ENCODE measurements at places on chromosomes 11 and 22.
A peak's percentile ranks its signal among the peaks of the same experiment; 100 is the strongest.

- no peak for ATAC-seq
Observed at GRCh38 chr11:21707116-21707739, 485.7 kb upstream of the ANO5 start.

GRCh38 chr22:24521791-24522245 lies 26.7 kb downstream of the UPB1 start:
- peak; percentile 73 for ATAC-seq

GRCh38 chr22:38040953-38041759 lies 16.0 kb upstream of the PICK1 start:
- ATAC-seq: no peak

GRCh38 chr11:116774661-116775060 lies 1.9 kb upstream of the BUD13 start:
- ATAC-seq: no peak

DNA sequence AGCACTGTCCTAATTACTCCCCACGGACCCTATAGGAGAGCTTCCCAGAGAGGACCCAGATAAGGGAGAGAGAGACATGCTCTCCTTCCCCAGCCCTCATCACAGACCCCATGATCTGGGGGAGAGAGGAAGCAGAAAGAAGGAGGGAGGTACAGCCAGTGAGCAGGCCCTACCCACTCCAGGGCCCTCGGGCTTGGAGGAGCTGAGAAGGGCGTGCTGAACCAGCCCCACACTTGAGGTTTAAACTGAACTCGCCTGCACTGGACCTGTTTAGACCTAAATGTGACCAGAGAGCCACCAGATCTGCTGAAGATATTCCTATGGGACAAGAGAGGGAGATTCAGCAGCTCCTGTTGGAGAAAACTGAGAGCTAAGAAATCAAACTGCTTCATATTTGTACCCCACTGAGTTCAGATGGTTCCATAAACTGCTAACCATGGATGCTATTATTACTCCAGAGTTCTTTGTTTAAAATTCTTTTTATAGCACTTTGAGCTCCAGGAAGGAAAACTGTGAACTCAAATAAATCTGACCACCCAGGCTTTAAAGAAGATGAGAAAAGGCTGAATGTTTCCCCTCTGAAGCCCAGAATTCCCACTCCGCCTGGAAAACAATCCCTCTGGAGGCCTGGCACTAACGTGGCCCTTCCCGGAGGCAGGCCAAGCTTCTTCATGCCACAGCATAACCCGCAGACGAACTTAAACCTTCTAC lies 67.2 kb downstream of the EFCAB6 start:
- ATAC-seq: no peak

DNA sequence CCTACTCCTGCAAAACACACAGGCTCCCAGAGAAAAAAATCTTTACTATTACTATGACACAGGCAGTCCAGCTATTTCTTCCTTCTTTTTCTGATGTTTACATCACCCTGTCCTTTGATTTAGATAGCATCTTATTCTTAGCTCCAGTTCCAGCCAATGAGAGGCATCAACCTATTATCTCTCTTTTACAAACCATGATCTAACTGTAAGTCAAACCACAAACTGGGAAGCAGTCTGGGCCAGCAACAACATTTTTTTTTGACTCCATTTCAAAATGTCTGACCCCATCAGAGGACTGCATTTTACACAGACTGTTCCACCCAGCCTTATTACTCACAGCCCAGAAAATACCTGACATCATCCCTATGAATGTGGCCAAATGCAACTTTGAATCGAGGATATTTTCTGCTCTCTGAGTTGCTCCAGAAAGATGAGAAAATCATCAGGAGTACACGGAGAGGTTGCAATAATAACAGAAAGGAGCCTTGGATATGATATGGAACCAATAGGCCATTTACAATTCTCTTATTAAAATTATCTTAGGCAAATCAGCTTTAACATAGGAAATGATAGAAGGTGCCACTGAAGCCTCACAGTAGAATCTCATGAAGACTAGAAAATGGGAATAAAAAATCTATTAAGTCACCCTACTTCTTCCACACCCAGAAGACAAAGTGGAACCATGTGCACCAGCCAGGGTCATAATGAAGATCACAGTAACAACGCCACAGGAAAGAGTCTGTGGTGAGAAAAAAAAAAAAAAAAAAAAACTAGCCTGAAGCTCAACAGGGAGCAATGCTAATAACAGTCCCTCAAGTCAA lies 21.2 kb downstream of the TBRG1 start:
- ATAC-seq: no peak

DNA sequence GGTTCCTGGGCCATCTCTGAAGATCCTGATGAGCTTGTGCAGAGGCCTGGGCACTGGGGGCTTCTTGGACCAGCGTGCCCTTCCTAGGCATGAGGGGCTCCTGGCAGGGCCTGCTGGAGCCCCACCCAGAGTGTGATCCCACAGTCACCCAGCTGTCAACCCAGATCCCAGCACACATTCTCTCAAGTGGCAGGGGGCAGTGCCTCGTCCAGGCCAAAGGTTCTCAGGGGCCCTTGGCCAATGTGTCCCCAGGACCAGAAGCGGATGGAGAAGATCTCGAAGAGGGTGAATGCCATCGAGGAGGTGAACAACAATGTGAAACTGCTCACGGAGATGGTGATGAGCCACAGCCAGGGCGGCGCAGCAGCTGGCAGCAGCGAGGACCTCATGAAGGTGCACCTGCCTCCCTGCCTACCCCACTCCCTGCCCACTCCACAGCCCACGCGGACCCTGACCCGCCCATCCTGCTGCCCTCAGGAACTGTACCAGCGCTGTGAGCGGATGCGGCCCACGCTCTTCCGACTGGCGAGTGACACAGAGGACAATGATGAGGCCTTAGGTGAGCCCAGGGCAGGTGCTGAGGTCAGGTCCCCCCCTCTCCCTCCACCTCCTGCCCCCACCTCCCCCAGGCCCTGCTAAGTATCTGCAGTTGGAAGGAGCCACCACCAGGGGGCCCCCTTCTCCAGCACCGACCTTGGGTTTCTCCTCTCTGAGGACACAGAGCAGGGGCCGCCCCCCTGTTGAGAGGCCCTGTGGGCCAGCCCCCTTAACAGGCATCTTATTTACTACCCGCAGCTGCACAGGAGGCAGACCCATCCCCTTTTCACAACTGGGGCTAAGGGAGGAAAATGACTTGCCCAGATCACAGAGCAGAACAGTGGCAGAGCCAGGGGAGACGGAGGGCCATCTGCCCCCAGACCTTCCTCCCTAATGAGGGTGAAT lies 14.7 kb downstream of the GGA1 start:
- peak; percentile 80 for ATAC-seq

DNA sequence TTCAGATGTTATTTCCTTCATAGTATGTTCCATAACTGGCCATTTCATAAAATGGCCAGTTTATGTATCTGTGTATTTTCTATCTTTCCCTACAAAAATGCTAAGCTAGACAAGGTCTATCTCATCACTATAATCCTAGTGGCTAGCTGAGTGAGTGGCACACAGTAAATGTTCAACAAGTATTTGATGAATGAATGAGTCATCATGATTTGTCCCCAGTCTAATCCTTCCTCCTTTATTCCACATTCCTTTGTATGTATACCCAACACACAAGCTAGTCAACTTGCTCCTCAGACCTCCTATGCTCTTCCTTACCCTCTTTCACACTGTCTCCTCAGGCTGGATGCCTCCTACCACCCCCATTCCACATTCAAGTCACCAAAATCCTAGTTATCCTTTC lies 12.5 kb downstream of the APLNR start:
- ATAC-seq: no peak

GRCh38 chr11:17721242-17721999 lies 2.0 kb downstream of the MYOD1 start:
- ATAC-seq: no peak

DNA sequence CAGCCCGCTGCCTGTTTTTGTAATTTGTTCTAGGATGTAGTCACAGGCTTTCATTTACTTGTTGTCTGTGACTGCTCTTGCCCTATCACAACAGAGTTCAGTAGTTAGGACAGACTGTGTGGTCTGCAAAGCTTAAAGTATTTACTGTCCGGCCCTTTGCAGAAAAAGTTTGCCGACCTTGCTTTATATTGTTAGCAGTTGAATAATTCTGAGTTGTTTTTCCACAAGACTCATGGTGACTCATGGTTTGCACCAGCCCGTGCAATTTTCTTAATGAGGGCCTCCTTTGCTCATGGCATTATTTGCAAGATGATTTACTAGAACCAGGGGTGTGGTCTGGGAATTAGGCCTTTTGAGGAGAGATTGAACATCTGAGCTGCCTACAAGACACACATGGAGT lies 110.6 kb downstream of the SCN3B start:
- peak; percentile 24 for ATAC-seq

DNA sequence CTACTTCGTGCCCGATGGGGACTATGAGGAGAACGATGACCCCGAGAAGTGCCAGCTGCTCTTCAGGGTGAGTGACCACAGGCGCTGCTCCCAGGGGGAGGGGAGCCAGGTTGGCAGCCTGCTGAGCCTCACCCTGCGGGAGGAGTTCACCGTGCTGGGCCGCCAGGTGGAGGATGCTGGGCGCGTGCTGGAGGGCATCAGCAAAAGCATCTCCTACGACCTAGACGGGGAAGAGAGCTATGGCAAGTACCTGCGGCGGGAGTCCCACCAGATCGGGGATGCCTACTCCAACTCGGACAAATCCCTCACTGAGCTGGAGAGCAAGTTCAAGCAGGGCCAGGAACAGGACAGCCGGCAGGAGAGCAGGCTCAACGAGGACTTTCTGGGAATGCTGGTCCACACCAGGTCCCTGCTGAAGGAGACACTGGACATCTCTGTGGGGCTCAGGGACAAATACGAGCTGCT lies 751 bp downstream of the FIBIN start:
- no peak for ATAC-seq

DNA sequence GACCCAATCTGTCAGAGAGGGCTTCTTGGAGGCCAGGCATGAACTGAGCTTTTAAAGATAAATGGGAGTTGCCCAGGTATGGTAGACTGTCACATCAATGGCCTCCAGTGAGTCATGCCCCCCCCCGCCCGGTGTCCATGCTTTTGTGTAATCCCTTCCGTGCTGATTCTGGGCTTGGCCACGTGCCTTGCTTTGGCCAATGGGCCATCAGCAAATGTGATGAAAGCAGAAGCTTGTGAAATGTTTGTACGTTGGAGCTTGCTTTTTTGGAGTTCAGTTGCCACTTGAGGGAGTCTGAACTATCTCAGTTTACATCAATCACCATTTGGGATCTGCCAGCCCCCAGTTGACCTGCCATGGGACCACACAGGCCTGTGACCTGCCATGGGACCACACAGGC lies 4.3 kb upstream of the THY1 start:
- ATAC-seq: no peak

GRCh38 chr11:119471329-119471728 lies 48.4 kb upstream of the THY1 start:
- no peak for ATAC-seq

DNA sequence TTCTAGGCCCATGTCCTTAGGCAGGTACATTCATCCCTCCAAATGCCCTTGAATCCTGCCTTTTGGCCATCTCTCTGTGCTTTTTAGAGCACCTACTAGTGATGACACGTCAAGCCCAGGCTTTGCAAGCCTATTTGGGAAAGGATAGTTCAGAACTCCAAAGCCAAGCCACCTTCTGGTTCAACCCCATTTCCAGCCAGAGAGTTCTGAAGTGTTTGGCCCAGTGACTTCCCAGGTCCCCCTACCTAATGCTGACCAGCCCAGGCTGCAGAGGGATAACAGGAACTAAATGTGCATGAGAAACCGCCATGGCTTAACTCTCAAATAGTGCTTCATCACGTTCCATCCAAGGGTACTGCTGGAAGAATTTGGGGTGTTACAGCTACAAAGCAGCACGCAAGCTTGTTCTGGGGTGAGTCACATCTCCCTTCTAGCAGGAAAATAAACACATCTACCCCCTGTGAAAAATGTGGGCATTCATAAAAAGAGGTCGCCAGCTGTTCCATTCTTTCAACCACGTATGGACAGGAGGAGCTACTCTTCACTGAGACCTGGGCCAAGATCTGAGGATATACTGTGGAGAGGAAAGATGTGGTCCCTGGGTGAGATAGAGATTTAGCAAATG lies 2.0 kb upstream of the FXYD6 start:
- no peak for ATAC-seq

DNA sequence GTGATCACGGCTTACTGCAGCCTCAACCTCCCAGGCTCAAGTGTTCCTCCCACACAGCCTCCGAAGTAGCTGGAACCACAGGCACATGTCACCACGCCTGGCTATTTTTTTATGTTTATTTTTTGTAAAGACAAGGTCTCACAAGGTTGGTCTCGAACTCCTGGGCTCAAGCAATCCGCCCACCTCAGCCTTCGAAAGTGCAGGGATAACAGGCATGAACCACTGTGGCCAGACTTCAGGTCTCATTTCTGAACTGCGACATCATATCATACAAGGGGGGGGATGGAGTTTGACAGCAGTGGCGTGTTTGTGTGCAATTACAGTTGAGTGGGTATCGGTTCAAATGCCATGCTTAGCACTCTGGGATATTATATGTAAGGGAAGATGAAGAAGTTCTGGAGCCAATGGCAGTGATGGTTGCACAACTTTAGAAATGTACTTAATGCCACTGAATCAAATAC lies 6.9 kb downstream of the NAALADL1 start:
- ATAC-seq: no peak

- ATAC-seq: no peak
Observed at GRCh38 chr11:126467471-126467870, 112.0 kb downstream of the ST3GAL4 start.

DNA sequence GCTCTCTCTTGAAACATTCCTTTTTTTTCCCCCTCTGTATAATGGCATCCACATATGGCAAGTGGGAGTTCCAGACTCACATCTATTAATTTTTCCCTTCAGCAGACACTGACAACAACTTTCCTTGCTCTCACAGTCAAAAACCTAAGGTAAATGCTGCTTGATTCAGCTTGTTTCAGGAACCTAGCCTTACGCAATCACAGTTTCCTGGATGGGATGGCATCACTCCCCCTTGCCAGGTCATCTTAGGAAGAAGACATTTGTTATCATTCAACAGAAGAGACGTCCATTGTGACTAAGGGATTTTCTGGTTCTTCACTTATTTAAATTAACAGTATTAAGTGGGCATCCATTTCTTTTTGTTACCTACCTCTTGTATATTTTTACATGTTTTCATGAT lies 112.0 kb upstream of the PDGFD start:
- no peak for ATAC-seq

- no peak for ATAC-seq
Observed at GRCh38 chr11:3000032-3000961, 8.2 kb upstream of the NAP1L4 start.

- no peak for ATAC-seq
Observed at GRCh38 chr11:70108250-70108649, 30.1 kb downstream of the ANO1 start.

DNA sequence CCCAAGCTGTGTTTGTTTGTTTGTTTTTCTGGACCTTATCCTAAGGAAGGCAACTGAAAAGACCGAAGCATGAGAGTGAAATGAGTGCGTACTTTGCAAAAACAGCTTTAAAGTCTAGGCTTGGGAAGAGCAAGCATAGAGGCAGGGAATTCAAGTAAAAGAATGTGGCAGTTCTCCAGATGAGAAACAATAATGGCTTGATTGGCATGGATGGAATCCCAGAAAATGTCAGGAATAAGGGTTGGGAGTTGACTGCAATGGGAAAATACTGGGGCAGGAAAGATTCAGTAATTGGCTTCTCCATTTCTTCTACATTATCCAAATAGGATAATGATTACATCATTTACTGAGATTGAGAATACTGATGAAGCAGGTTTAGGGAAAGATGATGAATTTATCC lies 17.5 kb downstream of the SAAL1 start:
- no peak for ATAC-seq
